ENCODE measurements at places on chromosomes 5 and 9. TPM values are rescaled to one million over a fixed set of nuclear protein-coding genes. Genes with fewer than 3 reads are reported as not detected.

DNA sequence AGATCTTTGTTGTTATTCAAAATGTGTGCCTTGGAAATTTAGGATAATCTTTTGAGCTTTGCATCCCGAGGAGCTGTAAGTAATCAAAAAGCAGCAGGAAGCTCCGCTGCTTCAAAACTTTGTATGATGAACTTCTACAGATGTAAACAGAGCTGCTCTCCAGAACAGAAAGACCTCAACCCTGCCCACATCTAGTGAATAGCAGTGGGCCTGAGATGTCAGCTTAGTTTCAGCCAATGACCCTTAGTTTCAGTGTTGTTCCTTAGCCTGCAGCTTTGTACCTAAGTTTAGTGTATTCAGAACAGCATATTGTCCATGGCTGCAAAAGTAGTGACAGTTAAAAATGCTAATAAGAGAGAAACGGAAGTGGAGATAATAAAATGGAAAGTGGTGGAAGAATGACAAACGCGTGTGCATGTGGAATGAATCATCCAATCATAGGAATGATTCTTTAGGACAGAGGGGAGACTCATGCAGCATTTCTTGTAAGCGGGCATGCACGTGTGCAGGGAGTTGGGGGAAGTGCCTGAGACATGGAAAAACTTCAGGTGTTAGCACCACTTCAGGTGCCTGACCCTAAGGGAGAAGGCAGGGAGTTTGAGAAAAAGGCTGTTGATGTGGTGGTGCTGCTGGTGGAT is 24.9 kb downstream of the SNX24 start:
- no peaks in the 10 kb centered on the region for H3K4me1 ChIP-seq
- no peak for DNase-seq
- H3K27me3 ChIP-seq = no peaks in the 10 kb centered on the region
- no peak overlapping the region for H3K27ac ChIP-seq
- no peaks in the 10 kb centered on the region for H3K36me3 ChIP-seq
- no peak overlapping the region for H3K4me3 ChIP-seq

DNA sequence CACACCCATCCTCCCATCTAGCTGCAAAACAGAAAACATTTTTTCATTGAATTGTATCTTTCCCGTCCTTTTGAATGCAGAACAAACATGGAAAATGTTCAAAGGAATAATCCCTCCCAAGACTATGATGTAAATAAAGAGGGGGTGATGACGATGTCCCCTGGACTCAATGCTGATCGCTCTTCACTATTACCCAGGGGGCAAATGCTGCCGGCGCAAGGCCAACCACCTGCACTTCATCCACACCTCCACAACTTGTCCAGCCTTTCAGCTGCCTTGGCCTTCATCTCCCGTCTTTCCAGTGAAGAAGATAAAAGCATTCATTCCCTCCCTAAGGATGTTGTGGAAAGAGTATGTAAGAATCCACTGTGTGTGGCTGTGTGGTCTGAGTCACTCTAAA is 240.3 kb downstream of the AGTPBP1 start:
- no peak overlapping the region for H3K27ac ChIP-seq
- H3K36me3 ChIP-seq = no peaks in the 10 kb centered on the region
- H3K4me3 ChIP-seq = no peak overlapping the region
- peaks cover 29% of the 10 kb centered on the region for H3K27me3 ChIP-seq
- DNase-seq = no peak

DNA sequence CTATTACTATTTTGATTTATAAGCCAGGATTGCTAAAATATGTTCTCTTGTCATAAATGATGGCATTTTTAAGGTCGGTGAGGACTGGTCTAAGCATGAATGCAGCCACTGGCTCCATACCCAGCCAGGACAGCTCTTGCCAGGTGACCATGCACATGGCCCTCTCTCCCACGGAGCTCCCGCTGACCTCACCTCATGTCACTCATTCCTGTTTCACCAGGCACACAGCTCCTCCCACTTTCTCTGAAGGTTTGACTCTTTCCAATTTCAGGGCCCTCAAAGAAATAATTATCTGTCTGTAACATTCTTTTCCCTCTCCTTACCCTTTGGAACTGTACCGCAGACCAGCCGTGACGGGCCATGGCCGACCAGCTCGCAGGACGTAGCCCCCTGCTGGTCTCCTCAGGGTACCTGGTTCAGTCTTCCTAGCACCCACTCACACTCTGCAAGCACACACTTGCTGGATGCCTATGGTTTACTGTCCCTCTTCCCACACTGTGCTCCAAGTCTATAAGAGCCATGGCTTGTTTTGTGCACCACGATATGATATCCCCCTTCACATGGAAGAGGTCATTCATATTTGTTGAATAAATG is 72.5 kb downstream of the LIFR start:
- H3K4me3 ChIP-seq = no peak overlapping the region
- H3K27me3 ChIP-seq = peaks cover 40% of the 10 kb centered on the region
- DNase-seq = no peak
- no peaks in the 10 kb centered on the region for H3K36me3 ChIP-seq
- no peak overlapping the region for H3K27ac ChIP-seq

GRCh38 chr5:134792286-134792685 is 33.7 kb downstream of the DDX46 start:
- peaks cover 36% of the 10 kb centered on the region for H3K36me3 ChIP-seq
- no peaks in the 10 kb centered on the region for H3K4me1 ChIP-seq
- no peak overlapping the region for H3K4me3 ChIP-seq
- H3K27me3 ChIP-seq = no peaks in the 10 kb centered on the region

DNA sequence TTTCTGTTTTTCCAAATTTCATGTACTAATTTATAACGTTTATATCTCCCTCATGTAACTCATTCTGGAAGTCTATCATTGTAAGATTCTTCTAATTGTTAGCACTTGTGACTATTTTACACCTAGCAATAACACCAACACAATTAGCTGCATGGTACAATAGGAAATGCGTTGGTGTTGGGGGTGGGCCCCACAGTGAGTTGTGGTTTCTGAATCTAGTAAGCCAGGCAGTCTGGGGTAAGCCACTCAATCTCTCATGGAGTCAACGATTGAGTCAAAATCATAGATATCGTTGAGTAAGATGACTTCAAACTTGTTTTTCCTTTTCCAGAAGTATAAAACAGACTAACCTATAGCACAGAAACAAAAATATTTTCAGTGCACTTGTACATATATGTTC is 30.0 kb downstream of the IRX1 start:
- no peaks in the 10 kb centered on the region for H3K27me3 ChIP-seq
- H3K27ac ChIP-seq = no peak overlapping the region
- H3K4me1 ChIP-seq = no peaks in the 10 kb centered on the region
- no peak overlapping the region for H3K4me3 ChIP-seq
- no peak for DNase-seq
- H3K36me3 ChIP-seq = no peaks in the 10 kb centered on the region

DNA sequence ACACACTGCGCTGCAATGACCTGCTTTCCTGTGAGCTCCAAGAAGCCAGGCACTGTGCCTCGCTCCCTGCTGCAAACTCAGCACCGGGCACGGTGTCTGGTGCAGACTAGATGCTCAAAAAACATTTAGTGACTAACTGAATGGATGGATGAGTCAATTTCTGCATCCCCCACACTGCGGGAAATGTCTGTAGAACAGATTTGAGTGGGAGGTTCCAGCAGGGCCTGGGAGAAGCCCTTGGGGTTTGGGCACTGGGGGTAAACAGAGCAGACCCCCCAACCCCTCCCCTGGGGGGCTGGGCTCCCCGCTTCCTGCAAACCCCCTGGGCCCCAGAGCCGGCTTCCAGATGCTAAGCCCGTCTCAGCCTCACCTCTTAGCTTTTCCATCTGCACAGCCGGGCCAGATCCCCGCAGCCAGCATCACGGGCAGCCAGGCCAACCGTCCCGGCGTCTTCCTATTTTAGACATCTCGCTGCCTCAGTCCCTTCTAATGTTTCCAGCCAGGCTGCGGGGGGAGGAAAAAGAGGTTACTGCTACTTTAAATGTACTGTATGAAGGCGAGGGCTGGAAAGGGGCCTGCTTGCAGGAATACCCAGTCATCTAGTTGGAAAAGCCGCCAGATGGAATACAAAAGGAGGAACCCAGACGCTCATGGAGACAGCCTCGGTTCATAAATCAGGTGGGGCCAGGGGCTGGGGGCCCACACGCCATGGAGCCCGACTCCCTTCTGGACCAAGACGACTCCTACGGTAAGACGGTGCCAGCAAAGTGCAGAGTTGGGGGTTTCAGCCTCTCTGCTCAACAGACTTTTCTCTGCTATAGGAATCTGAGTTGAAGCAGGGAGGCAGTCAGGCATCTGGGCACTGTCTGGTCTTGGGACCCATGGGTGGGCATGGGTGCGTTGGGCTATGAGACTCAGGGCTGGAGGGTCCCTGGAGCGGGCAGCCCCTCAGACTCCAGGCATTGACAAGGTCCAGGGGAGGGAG is 67.1 kb upstream of the GGTA1 start:
- H3K36me3 ChIP-seq = peaks cover 2% of the 10 kb centered on the region
- DNase-seq = no peak
- no peak overlapping the region for H3K4me3 ChIP-seq
- no peaks in the 10 kb centered on the region for H3K4me1 ChIP-seq

GRCh38 chr5:92222449-92222848 is 839.3 kb upstream of the ARRDC3 start:
- H3K27ac ChIP-seq = no peak overlapping the region
- H3K4me3 ChIP-seq = no peak overlapping the region
- H3K36me3 ChIP-seq = no peaks in the 10 kb centered on the region
- H3K27me3 ChIP-seq = no peaks in the 10 kb centered on the region

DNA sequence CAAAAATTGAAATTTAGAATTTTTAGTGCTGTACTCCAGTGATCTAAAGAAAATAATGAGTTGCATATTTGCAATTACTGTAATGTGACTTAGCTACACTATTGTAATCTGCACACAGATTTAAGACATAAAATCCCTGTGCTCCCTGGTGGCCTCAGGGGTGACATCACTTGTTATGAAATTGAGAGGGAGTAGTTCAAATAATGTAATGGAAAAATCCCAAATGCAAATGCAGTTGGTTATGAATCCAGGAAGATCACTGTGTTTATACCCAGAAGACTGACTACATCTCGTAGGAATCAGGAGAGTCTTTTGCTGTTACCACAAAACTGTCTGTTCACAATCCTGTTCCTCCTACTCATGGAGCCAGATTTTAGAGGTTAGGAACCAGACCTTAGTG is 178.7 kb upstream of the FBXL17 start:
- no peak overlapping the region for H3K27ac ChIP-seq
- H3K27me3 ChIP-seq = peaks cover 7% of the 10 kb centered on the region
- H3K4me3 ChIP-seq = no peak overlapping the region
- DNase-seq = no peak

- no peaks in the 10 kb centered on the region for H3K4me1 ChIP-seq
- H3K4me3 ChIP-seq = no peak overlapping the region
- no peak overlapping the region for H3K27ac ChIP-seq
- peaks cover 21% of the 10 kb centered on the region for H3K27me3 ChIP-seq
Measured at GRCh38 chr5:134289509-134290113, 63.7 kb upstream of the PPP2CA start.

DNA sequence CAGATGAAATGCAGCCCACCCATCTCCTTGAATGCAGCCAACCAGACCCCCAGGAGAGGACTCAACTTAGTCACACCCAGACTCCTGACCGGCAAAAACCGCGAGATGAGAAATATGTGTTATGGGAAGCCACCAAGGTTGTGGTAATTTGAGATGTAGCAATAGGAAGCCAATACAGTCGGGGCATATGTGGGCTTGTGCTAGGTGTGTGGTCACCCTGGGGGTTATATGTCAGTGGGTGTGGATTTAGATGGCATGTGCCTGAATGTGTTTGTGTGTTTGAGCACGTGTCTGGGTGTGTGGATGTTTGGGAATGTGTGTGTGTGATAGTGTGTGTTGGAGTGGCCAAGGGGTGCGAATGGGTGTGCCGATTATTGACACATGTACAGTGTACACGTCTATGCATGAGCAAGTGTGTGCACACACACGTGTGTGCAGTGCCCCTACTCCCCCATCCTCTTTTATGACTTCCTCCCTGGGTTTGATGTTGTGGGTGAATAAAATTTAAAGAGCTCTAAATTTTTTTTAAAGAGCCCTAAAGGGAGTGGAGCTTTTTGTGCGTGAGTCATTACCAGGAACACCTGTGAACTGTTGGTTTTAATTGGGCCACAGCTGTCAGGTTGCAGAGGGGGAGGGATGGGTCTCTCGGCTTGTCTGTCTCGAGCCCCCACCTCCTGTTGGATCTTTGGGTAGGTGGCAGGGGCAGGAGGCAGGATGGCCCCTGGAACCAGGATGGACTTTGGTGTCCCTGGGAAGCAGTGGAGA is 86.8 kb downstream of the LHX2 start:
- H3K27me3 ChIP-seq = peaks cover 31% of the 10 kb centered on the region
- no peak overlapping the region for H3K27ac ChIP-seq
- H3K4me1 ChIP-seq = no peaks in the 10 kb centered on the region

Gene ARAP3
- 3.2 TPM for total RNA-seq

Gene OR1Q1
- 0.26 TPM for total RNA-seq

Gene BHMT2
- total RNA-seq = not detected

Gene NME5
- not detected for total RNA-seq

Gene SEMA4D
- 182 TPM for total RNA-seq

Gene ZNG1C
- total RNA-seq = 35.5 TPM

Gene SUB1
- total RNA-seq = 362 TPM

Gene GARIN3
- 0.22 TPM for total RNA-seq

Gene TEX48
- total RNA-seq = 1.4 TPM

Gene PIP5K1B
- 2.8 TPM for total RNA-seq

Gene RNF208
- total RNA-seq = 6.6 TPM
